AG04449 (cell line): ENCODE measurements at places on chromosomes 3 and 15.

DNA sequence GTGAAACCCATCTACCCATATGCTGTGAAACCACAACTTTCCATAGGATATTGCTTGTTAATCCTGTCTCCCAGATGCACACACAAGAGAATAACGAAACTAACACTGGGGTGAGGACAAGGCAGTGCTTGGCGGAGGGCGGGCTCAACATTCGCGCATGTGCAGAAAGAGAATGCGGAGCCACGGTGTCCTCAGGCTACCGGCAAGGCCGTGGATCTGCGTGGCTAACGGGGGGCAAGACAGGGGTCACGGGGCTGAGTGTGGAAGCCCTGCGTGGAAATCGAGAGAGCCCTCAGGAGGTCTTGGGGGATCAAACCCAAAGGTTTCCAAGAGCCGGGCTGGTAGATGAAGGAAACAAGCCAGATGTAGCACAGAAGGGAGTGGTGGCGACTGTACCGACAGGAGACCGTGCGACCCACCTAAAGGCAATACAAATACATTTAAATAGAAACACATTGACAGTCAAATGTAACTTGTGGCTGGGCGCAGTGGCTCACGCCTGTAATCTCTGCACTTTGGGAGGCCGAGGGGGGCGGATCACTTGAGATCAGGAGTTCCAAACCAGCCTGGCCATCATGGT is 48.5 kb upstream of the TRA2B start:
- no peak for DNase-seq

DNA sequence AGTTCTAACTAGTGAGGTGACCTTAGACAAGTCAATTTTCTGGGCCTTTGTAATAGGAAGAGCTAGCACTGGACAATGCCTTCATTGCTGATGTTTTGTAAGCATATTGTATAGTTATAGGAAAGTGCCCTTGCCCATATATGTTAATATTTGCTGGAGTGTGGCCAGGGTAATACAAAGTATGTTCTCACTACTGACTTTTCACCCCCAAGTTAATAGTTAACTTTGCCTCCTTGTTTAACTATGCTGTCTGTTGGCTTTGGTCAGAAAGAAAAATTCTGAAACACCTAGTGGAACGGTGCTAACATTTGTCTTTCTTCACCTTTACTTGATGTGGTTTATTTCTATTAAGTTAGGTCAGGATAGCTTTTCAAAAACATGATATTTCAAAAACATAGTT is 287.4 kb upstream of the CTNNB1 start:
- DNase-seq = no peak

GRCh38 chr15:74613953-74614743 is 1.5 kb upstream of the CLK3 start:
- DNase-seq = no peak

- DNase-seq = peak; percentile 69
Measured at GRCh38 chr3:27686642-27687041, 35.5 kb downstream of the EOMES start.

GRCh38 chr3:10757821-10758130 is 58.3 kb upstream of the SLC6A11 start:
- DNase-seq = no peak
